ENCODE measurements at places on chromosomes 6 and 20.

DNA sequence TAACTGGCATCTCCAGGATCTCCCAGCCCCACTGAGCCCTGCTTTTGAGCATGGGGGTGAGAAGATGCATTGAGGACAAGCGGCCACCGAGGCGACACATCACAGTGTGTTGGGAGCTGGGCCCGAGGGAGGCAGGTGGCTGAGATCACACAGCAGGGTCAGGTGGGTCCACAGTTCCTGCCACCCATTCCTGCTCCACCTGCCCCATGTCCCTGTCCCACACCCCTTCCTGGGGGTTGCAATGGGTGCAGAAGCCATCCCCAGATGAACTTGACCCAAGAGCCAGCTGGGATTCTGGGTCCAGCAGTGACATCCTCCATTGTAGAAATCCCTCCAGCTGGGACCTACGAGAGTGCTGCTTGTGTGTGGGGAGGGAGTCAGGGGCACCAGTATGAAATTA lies 1.0 kb downstream of the TGM2 start:
- no peak for DNase-seq

- no peak for DNase-seq
These were observed 83.8 kb downstream of the TENT5A start for GRCh38 chr6:81668615-81669047.

- DNase-seq: no peak
These were observed at the start of gene CST9 for GRCh38 chr20:23605867-23606651. Gene CST9 (minus strand): TSS chr20:23605917. CDS start chr20:23605864, 53 bp downstream.

- no peak for DNase-seq
These were observed 793 bp upstream of the FAM50B start for GRCh38 chr6:3848380-3848779.

- no peak for DNase-seq
These were observed 1.9 kb upstream of the BMP5 start for GRCh38 chr6:55877283-55877682.

- DNase-seq: no peak
These were observed 219.8 kb upstream of the UFL1 start for GRCh38 chr6:96301781-96302180.

- no peak for DNase-seq
These were observed 225.7 kb downstream of the ATXN1 start for GRCh38 chr6:16535564-16535963.

GRCh38 chr6:136717716-136717990 lies 74.6 kb downstream of the MAP3K5 start:
- no peak for DNase-seq

DNA sequence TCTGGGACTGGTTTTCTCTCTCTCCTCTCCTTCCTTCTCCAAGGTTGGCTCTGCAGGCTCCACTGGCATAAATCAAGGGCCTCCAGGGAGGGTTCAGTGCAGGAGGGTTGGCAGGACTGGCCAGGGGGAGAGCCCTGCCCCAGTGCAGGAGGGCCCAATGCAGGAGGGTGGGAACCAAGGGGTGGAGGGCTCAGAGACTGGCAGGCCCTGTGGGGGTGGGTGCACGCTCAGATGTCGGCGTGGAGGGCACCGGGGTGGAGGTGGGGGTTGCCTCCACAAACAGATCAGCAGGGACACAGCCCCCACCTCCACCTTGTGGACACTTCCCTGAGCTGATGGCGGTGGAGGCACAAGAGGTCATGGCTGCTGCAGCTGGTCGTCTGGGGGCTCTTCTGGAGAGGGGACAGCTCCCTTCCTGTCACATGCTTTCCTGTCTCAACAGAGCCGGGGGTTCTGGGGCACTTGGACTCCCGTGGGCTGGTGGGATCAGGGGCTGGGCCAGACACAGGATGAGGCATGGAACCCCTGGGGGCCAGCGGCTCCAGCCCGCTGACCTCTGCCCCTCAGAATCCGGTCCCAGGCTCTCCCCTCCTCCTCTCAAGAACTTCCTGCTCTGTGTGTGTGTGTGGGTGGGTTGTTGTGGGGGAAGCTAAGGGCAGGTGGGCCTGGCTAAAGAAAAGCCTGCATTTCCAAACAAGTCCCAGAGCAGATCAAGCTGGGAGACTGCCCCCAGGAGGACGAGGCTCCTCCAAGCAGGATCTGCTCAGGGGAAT lies 2.7 kb upstream of the ABHD16B start:
- no peak for DNase-seq

DNA sequence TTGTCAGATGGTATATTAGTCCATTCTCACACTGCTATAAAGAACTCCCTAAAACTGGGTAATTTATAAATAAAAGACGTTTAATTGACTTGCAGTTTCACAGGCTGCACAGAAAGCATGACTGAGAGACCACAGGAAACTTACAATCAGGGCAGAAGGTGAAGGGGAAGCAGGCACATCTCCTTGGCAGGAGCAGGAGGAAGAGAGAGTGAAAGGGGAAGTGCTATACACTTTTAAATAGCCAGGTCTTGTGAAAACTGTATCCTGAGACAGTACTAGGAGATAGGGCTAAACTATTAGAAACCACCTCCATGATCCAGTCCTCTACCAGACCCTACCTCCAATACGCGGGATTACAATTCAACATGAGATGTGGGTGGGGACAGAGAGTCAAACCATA lies 193.9 kb upstream of the KCNG1 start:
- no peak for DNase-seq

GRCh38 chr6:26183237-26183580 lies 96.0 kb downstream of the HFE start:
- DNase-seq: no peak

GRCh38 chr6:132214716-132215115 lies 186.6 kb downstream of the MOXD1 start:
- DNase-seq: no peak

- no peak for DNase-seq
These were observed 3.5 kb downstream of the MMP24OS start for GRCh38 chr20:35274172-35275092.

DNA sequence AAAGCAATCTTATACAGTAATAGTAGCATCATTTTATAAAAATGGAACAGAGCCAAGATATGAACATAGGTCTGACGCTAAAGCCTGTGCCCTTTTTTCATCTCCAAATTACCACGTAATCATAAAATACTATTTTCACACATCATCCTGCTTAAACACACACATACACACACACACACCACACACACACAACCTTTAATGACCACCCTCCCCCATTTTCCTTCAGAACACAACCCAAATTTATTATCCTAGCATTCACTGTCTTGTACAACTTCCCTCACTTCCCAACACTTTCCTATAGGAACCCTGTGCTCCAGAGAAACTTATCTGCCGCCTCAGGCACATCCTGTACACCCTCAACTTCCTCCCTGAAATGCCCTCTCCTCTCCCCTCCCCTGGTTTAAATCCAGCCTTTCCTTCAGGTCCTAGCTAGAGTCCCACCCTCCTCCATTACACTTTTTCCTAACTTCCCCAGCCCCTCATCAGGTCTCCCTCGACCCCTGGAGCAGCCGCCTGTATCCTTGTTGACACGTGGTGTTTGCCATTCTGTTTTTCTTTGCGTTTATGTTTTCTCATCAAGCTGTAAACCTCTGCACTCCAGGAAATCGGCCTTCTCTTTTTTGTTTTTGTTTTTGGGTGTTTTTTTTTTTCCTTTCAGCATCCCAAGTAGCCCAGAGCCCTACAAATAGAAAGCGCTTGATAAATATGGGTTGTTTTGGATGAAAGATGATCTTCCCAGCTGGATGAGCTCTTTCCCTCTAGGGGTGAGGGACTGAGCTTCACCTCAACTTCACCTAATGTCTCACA lies 968 bp upstream of the MMP24 start:
- DNase-seq: no peak

DNA sequence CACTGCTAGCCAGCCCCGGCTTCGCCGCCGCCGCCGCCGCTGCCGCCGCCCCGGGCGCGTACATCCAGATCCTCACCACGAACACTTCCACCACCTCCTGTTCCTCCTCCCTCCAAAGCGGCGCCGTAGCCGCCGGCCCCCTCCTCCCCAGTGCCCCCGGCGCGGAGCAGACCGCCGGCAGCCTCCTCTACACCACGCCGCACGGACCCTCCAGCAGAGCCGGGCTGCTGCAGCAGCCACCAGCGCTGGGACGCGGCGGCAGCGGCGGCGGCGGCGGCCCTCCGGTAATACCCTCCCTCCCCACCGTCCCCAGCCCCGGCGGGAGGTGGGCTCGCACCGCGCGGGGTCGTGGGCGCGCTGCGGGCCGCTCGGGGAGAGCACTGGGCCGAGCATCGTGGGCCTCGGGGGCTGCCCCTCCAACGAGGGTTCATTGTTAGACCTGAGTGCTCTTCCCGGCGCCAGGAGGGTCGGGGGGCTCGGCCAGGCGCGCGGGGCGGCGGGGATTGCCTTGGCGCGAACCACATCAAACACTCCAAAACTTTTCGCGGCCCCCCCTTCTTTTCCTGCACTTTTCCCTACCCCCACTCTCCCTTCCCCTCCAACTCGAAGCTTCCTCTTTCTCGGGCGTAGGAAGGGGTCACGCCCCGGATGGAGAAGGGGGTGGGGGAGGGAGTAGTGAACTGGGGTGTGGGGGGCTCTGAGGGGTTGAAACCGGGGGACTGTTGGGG lies 827 bp downstream of the E2F3 start:
- peak; percentile 80 for DNase-seq

- no peak for DNase-seq
These were observed 137.3 kb upstream of the PMEPA1 start for GRCh38 chr20:57847104-57847503.

GRCh38 chr20:19100975-19101374 lies 111.5 kb upstream of the SLC24A3 start:
- no peak for DNase-seq

- no peak for DNase-seq
These were observed 4.5 kb downstream of the TMEM14A start for GRCh38 chr6:52675372-52675771.

GRCh38 chr6:23243854-23244253 lies 674.5 kb downstream of the HDGFL1 start:
- DNase-seq: no peak

- DNase-seq: no peak
These were observed 164.9 kb downstream of the THBS2 start for GRCh38 chr6:169088762-169089161.

DNA sequence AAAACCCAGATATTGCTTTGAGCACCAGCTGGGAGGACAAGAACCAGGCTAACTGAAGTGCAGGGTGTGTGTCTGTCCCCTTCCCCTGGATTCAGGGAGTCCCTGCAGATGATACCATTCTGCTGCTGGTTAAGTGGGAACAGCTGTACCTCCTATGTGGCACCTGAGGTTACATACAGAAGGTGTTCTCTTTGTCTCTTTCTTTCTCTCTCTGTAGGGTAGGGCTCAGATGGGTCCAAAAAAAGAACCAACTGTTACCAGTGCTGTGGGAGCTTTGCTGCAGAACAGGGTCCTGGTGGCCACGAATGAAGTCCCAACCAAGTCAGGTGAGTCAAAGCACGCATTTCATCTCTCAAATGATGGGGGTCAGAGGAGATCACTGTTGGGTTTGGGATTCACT lies 38.6 kb downstream of the ZC2HC1B start:
- DNase-seq: no peak

DNA sequence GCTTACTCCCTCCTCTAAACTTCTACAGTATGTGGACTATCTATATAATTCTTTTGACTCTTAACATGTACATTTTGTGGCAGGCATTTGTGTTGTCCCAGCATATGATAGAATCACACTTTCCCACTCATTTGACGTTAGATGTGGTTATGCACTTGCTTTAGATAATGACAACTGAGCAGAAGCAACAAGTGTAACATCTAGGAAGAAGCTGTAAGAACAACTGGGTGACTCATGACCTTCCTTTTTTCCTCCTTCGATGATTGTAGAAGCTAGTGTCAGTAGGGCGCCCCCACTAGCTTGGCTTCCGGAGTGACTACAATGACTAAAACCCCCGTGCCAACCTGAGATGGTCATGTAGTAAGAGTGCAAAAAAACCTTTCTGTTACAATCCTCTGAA lies 74.6 kb upstream of the CEP85L start:
- no peak for DNase-seq

GRCh38 chr20:42857446-42857845 lies 332.3 kb downstream of the PTPRT start:
- no peak for DNase-seq

GRCh38 chr6:4812068-4812467 lies 35.9 kb downstream of the CDYL start:
- peak; percentile 33 for DNase-seq

GRCh38 chr6:89301586-89302194 lies 13.4 kb downstream of the GABRR2 start:
- no peak for DNase-seq

DNA sequence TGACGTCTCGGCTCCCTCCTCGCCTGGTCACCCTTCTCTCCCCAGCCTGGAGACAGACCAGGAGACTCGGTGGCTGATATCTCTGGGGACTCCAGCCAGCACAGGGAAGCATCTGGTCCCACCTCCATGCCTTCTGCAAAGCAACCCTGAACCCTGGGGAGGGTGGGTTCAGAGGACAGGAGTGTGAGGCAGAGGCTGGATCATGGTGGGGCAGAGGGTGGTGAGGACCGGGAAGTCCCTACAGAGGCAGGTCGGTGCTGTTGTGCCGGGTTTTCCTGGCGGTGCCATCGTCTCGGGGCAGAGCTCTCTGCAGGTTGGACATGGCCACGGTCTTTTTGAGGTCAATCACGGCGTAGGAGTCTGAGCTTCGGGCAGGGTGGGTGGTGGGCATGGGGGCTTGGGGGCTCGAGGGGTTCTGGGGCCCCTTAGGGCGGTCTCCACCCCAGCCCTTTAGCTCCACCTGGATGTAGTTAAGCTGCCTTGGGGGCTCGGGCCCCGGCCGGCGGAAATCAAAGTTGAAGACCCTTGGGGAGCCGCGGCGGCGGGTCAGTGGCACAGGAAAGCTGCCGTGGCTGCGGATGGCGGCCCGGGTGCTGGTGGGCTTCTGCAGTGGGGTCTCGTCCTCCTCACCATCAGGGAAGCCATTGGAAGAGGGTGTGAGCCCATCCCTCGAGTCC lies 9.2 kb downstream of the FRS3 start:
- no peak for DNase-seq

GRCh38 chr20:38106461-38106860 lies 58.6 kb downstream of the TGM2 start:
- DNase-seq: no peak

DNA sequence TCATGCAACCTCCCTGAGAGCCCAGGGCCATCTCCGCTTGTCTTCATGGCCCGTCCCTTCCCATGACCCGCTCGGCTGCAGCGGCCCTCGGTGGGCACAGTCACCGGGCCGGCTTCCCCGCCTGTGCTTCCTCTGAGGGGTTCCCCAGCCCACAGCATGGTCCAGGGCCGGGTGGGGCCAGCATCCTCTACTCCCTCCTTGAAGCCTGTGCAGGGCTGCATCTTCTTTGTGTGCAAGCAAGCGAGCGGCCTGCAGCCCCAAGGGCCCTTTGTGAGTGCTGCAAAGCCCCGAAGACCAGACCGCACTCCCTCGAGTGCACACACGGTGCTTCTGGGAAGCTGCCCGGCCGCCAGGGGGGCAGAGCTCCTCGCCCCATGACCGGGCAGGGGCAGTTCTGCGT lies 265.8 kb downstream of the TAF4 start:
- no peak for DNase-seq

- DNase-seq: no peak
These were observed 356.7 kb upstream of the JARID2 start for GRCh38 chr6:14889188-14889587.

All from hematopoietic multipotent progenitor cell (in vitro differentiated cells).